ENCODE measurements at places on chromosomes 13 and 19. TPM values are rescaled to one million over a fixed set of nuclear protein-coding genes. Genes with fewer than 3 reads are reported as not detected.

ZNF829 gene
- 1.8 TPM for total RNA-seq

ZNF577 gene
- total RNA-seq: 6.5 TPM

DNA sequence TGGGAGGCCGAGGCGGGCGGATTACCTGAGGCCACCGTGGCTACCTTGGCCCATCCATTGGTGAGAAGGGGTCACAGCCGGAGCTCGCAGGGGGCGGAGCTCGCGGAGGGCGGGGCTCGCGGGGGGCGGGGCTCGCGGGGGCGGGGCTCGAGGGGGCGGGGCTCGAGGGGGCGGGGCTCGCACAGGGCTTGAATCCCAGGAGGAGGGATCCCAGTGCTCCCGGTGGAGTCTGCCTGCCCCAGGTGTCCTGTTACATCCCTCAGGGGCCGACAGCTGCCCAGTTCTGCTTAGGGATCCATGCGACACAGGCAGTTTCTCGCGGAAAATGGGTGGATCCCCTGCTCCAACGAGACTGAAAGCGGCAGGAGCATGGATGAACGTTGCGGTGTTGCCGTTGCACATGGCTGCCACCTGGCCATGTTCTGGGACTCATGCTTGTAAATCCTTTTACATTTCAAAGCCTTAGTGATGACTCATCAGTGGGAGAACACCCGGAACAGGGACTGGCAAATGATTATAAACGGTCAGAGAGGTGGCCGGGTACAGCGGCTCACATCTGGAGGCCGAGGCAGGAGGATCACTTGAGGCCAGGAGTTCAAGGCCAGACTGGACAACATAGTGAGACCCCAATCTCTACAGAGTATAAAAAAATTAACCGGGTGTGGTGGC is 25.1 kb downstream of the TMPRSS9 start:
- no peak for DNase-seq

KCTD15 gene
- total RNA-seq: 11.0 TPM

- DNase-seq: no peak
These were observed 1373.9 kb downstream of the OLFM4 start for GRCh38 chr13:54402495-54402894.

GRCh38 chr13:101522607-101523006 is 70.1 kb downstream of the ITGBL1 start:
- DNase-seq: no peak

DNA sequence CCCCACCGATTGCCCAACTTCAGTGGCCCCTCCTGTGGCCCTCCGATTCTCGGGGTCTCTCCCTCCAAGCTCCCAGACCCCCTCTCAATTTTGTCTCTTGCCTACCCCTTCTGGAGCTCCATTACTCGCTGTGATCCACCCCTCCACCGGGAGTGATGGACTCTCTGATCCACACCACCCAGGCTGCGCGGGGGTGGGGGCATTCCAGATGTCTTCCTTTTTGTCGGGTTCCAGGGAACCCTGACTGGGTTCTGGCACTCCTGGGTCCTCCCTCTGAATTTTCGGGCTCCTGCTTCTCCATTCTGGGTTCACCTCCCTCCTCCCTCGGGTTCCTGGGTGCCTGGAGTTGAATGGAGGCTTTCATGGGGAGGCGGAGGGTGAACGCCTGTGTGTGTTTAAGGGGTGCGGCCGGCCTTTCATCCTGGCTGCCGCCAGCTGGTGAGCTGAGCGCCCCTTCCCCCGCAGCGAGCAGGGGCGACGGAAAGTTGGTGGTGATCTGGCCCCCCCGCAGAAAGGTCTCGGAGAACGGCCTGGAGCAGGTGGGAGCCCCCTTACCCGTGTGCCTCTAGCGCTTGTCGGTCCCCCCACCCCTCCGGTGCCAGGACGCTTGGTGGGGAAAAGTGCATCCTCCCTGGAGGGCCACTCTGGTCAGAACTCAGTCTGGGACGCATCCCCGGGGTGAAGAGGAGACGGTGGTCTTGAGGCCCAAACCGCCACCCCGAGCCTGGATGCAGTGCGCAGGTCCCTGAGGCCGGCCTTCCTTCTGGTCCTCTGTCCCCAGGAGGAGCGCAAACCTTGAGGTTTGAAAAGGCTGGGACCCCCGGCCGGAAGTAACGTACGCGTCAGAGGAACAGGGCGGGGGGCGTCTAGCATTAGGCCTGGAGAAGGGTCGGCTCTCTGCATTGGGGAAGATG is 1.6 kb downstream of the MISP3 start:
- DNase-seq: peak; percentile 50

- DNase-seq: no peak
These were observed 61.8 kb downstream of the MYO9B start for GRCh38 chr19:17137417-17137816.

- peak; percentile 65 for DNase-seq
These were observed 689 bp downstream of the ING1 start for GRCh38 chr13:110713981-110714796.

TBC1D4 gene
- 107 TPM for total RNA-seq

DNA sequence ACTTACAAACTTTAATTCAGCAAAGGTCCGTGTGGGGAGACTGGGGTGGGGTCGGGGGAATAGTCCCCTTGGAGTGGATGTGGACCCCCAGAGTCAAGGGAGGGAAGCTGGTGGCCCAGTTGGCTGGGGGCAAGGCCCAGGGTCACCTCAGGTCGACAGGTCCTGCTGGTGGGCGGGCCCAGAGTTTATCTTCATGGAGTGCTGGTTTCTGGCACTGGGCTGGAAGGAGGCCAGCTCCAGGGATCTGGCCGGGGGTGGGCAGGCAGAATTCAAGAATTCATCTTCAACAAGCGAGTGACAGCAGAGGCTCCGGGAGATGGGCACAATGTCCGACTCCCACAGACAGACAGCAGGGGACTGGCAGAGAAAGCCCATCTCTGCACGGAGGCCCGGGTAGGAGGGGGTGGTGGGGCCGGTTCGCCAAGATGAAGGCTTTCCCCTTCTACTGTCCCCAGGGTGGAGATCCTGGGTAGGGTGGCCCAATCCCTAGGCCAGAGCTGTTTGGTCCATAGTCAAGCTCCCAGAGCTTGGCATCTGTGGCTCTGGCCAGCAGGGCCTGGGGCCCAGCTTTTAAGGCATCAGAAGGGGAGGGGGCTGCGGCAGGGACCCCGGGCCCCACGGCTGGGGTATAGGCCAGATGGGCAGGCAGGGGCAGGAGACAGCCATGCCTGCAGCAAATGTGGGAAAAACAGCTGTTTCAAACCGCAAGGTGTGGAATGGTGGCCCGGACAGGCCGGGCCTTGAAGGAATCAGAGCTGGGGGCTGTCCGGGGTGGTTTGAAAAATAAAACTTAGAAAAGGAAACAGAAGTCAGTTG is 622 bp upstream of the FDX2 start:
- DNase-seq: no peak

CRYL1 gene
- 18.0 TPM for total RNA-seq

NRTN gene
- 20.6 TPM for total RNA-seq

DNA sequence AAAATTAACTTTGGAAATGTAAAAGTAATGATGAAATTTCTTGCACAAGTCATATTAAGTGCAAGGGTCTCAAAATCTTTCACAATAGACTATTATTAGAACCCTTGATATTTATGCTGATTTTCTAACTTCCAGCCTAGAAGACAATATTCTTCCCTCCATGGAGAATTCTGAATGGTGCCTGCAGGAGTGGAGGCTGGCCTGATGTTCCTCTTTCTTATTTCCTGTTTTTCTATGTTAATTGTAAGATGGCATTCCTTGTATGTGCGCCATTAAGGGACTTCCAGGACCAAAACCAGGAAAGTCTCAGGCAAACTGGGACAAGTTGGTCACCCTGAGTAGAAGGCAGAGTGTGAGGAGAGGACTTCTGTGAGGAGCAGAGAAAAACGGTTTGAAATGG is 294.9 kb downstream of the DLEU7 start:
- no peak for DNase-seq

KLF16 gene
- total RNA-seq: 6.2 TPM

GRCh38 chr13:29911781-29912418 is 61.5 kb upstream of the UBL3 start:
- no peak for DNase-seq

- DNase-seq: peak; percentile 13
These were observed 20.3 kb downstream of the FBN3 start for GRCh38 chr19:8129061-8129618.

VAV1 gene
- total RNA-seq: 2.8 TPM

- no peak for DNase-seq
These were observed 1175.8 kb upstream of the MIR17HG start for GRCh38 chr13:90171649-90172048.

DNA sequence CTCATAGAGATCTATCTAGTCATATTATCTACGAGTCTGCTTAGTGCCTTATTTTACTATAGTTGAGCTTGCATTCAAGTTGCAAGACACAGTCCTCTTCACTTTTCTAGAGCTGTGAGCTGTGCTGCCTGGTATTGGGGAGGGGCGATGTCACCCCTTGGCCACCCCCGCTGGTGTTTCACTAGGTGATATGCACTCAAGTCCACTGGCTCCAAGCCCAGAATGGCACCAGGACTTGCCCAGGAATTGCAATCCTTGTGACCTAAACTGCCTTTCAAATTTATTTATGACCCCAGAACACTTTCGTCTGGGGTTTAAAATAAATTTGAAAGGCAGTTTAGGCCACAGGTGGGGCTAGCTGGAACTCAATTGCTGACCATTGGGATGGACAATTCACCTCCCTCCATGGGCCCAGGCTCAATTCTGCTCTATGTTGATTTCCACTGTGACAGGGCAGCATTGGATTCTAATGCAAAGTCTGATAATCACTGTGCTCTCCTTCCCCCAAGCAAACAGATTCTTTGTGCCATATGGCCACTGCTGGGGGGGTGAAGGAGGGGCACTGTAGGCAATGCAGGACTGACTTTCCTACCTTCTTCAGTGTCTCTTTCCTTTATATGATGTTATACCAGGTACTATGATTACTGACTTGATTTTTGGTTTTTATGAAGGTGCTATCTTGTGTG is 1244.2 kb upstream of the MIR17HG start:
- peak; percentile 37 for DNase-seq

S1PR4 gene
- 0.27 TPM for total RNA-seq

- no peak for DNase-seq
These were observed 263.0 kb downstream of the KLF12 start for GRCh38 chr13:73870970-73871935.

Data from Right ventricle myocardium superior (tissue), 1 donor.